Cardiac ventricle fibroblast (primary cell): ENCODE measurements at places on chromosomes 7 and 10. TPM values are rescaled to one million over a fixed set of nuclear protein-coding genes. Genes with fewer than 3 reads are reported as not detected.

Gene HTR7
- 0.59 and 0.75 TPM in 2 replicates for total RNA-seq

Gene MACROH2A2
- 11.1 and 13.6 TPM in 2 replicates for total RNA-seq

Gene CALML5
- total RNA-seq = not detected in 2 replicates

Gene ASZ1
- total RNA-seq = not detected in 2 replicates

Gene TRPV5
- not detected in 2 replicates for total RNA-seq

Gene ADRA2A
- total RNA-seq = 8.7 and 9.0 TPM in 2 replicates

Gene HYCC1
- 76.6 and 108 TPM in 2 replicates for total RNA-seq

Gene CH25H
- total RNA-seq = 0.69 TPM in 1 of 2 replicates, not detected in the other

Gene NODAL
- total RNA-seq = not detected in 2 replicates
